ENCODE measurements at places on chromosomes 6 and 20.

DNA sequence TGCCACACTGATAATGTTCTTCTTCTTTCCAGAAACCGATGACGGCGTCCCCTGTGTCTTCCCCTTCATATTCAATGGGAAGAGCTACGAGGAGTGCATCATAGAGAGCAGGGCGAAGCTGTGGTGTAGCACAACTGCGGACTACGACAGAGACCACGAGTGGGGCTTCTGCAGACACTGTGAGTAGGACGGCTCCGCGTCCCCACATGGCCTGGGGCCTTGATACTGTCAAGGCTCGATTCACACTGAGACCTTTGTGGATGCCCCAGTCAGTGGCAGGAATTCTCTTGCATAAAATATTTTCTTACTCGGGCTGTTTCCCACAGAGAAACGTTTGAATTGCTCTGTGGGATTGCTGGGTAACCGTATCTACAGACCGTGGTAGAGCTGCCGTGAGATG lies 41.5 kb upstream of the SLC22A1 start:
- DNase-seq = no peak

- DNase-seq = no peak
These were observed 140.1 kb downstream of the KLHL32 start for GRCh38 chr6:97064578-97064977.

DNA sequence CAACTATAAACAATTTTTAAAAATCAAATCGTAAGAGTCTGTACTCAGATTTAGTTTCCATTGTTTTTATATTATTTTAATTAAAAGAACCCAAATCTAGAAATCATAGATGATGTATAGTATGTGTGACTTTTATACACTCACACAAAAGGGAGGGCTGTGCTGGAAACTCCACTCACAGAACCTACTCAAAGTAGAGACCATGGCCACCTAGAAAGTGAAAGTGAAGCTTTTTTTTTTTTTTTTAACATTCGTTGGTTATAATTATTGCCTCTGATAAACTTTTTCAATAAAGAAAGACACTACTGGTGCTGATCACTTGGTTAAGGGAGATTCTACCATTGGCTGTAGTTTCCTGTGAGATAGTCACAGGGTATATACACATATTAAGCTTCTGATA lies 37.9 kb upstream of the PRL start:
- no peak for DNase-seq

DNA sequence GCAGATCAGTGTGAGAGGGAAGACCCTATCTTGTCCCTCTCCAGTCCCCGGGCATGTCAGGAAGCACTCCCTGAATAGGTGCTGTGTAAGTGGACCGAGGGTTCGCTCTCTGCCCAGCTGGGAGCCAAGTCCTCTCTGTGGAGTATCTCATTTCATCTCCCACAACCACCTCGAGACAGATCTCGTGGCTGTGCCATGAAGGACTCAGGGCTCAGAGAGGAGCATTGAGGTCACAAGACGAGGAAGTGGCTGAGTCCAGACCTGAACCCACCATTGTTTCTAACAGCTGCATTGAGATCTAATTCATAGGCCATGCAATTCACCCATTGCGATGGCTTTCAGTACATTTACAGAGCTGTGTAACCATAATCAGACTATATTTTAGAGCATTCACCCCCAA lies 34.7 kb upstream of the STX16 start:
- no peak for DNase-seq

- peak; percentile 97 for DNase-seq
These were observed 27.8 kb downstream of the TNXB start for GRCh38 chr6:32081168-32081990.

DNA sequence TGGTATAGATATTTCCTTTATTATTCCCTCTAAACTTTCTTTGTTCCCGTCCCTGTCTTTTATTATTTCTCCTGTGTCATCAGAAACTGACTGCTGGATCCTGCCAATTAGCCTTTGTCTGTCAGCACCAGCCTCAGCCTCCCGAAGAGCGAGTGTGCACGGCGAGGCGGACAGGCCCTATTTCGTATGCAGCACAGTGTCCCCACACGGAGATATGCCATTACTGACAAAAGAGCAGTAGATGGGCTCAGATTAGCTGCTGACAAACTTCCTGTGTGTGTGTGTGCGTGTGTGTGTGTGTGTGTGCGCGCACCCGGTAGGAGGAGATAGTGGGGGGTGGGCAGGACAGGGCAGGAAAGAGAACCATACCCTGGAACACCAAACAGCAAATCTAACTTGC lies 99.5 kb upstream of the ZFP64 start:
- DNase-seq = no peak

GRCh38 chr6:12200761-12201160 lies 89.4 kb upstream of the EDN1 start:
- DNase-seq = no peak

- no peak for DNase-seq
These were observed 28.7 kb downstream of the KCNK5 start for GRCh38 chr6:39200498-39201020.
